Left renal pelvis (tissue), 4 donors: ENCODE measurements at places on chromosomes 1 and 21. TPM values are rescaled to one million over a fixed set of nuclear protein-coding genes. Genes with fewer than 3 reads are reported as not detected.

DNA sequence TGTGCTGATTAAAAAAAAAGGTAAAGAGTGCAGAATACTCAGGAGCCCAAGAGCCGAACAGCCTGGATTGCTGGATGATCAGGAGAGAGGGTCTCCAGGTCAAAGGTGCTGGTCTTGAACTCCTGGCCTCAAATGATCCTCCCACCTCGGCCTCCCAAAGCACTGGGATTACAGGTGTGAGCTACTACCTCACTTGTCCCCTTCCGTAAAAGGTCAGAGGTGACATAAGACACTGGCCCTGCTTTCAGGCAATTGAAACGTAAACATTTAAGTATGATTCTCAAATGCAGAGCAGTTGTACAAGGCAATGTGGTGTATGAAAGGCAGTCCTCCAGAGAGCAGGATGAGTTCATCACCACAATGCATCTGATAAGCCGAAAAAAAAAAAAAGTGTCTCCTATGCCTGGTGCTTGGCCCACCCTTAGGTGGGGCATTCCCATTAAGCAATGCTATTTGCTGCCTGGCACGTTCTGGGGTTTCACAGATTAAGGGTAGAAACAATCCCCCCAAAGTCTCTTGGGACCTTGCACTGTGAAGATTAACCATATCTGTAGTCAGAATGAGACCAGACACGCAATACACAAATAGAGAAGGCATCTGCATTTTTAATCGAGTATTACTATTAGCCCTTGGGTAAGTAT lies 47.7 kb downstream of the PARP1 start:
- no peak for DNase-seq

DNA sequence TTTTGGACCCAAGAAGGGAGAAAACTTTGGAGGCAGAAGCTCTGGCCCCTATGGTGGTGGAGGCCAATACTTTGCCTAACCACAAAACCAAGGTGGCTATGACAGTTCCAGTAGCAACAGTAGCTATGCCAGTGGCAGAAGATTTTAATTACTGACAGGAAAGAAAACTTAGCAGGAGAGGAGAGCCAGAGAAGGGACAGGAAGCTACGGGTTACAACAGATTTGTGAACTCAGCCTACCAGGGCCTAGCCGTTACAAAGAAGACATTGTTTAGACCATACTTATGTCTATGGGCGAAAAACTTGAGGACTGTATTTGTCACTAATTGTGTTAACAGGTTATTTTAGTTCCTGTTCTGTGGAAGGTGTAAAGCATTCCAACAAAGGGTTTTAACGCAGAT lies 10.4 kb upstream of the ACOT11 start:
- DNase-seq: no peak

Gene SLC25A44
- polyA plus RNA-seq: 16.6 TPM

DNA sequence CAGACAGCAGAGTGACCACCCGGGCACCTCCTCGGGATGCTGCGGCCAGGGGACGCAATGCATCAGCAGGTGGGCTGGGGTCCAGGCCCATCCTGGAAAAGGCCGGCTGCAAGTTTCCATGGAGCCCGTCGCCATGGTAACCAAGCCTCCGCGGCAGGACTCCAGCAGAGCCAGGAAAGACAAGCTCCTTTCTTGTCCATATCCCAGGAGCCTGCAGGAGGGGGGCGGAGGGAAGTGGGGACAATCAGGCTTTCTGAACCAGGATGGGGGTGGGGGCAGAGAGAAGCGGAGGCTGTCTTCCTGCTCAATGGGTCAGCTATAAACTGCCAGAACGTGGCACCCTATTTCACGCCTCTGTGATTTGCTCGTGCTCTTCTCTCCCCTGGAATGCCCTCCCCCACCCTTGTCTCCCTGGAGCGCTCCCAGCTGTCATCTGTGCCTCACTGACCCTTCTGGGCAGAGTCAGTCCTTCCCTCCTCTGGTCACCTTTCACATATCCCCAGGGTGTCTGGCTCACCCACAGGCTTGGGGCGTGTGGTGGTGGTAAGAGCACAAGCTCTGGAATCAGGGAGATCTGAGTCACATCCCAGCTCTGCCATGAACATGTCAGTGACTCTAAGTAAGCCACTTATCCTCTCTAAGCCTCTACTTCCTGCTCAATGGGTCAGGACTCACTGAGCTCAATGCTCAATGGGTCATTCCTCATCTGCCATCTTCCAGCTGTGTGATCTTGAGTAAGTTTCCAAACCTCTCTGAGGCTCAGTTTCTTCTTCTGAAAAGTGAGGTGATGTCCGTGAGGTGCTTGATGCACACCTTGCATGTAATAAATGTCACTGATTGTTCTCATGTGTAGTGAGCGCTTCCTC lies 58.9 kb upstream of the LAPTM5 start:
- peak; percentile 68 for DNase-seq

Gene PRR9
- not detected for polyA plus RNA-seq

Gene TMEM52
- 1.2 TPM for polyA plus RNA-seq

Gene RHBDL2
- polyA plus RNA-seq: 1.7 TPM

DNA sequence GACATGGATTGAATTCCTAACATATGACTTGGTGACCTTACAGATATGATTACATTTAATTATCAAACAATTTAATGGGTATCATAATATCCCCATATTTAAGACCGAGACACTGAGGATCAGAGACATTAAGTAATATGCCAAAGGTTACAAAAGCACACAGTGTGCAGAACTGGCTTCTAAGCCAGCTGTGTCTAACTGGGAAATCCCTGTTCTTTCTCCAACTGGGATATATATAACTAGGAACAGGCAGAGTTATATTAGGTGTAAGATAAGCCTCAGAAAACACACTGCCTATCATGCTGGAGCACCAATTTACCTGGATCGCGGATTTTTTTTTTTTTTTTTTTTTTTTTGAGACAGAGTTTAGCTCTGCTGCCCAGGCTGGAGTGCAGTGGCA lies 88.3 kb upstream of the ADGRL2 start:
- no peak for DNase-seq

- DNase-seq: no peak
Measured at GRCh38 chr1:28642056-28642846, 616 bp downstream of the TAF12 start.

DNA sequence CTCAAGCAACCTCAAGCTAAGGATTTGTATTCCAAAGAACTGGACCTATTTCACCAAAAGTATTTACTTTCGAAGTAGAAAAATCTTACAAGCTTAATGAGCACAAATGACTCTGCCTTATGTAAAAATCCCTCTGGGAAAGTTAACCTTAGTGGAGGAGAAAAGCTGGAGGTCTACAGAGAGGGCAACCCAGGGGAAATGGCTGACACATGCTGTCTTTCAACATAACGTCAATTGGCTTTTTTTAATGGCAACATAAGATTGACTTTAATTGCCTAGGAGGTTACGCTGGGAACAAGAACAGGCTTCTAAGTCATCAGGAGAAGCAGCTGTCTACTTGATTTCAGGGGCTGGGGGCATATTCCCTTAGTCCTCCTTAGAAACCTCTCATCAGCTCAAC lies 52.3 kb downstream of the UTP25 start:
- DNase-seq: no peak

GRCh38 chr1:205676002-205676401 lies 4.3 kb downstream of the SLC45A3 start:
- no peak for DNase-seq

GRCh38 chr1:228830954-228831481 lies 95.7 kb downstream of the RHOU start:
- DNase-seq: no peak

DNA sequence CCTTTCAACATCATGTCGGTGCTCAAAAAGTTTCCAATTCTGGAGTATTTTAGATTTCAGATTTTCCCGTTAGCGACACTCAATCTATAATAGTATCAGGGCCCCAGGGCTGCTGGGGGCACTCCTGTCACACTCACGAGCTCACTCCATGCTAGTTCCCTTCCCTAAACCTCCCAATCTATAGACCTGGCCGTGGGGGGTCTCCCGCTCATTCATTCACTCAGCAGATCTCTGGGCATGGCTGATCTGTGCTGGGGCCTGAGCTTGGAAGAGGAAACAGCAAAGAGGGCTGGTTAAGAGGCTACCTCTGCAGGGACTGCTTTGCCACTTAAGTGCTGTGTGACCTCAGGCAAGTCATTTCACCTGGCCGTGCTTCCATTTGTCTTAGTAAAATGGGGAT lies 46.8 kb upstream of the LAPTM5 start:
- DNase-seq: no peak

DNA sequence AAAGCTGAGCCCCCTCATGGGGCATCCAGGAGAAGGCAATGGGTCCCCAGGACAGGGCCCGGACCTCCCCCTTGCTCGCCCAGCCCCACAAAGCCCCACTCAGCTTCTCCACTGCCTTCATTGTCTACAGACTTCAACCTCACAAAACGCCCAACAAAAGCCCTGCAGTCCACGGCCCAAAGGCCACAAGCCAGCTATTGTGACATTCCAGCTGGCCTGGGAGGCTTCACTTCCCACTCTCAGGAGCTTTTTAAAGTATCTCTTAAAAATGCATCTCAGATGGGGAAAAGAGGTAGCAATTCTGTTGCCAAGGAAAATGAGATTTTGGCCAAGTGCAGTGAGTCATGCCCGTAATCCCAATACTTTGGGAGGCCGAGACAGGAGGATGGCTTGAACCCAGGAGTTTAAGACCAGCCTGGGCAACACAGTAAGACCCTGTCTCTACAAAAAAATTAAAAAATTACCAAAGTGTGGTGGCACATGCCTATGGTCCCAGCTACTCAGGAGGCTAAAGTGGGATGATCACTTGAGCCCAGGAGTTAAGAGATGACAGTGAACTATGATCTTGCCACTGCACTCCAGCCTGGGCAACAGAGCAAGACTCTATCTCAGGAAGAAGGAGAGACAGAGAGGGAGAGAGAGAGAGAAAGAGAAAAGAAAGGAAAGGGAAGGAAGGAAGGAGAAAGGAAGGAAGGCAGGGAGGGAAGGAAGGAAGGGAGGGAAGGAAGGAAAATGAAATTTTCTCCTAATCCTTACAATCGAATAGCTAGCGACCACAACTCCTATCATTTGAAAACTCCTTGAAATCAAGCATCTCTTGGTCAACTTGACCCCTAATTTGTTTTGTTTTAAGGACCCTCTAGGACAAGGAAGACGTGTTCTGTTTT lies 31.4 kb upstream of the TARDBP start:
- DNase-seq: no peak

Gene COPA
- polyA plus RNA-seq: 143 TPM

- no peak for DNase-seq
Measured at GRCh38 chr1:240402326-240402725, 209.6 kb downstream of the GREM2 start.

DNA sequence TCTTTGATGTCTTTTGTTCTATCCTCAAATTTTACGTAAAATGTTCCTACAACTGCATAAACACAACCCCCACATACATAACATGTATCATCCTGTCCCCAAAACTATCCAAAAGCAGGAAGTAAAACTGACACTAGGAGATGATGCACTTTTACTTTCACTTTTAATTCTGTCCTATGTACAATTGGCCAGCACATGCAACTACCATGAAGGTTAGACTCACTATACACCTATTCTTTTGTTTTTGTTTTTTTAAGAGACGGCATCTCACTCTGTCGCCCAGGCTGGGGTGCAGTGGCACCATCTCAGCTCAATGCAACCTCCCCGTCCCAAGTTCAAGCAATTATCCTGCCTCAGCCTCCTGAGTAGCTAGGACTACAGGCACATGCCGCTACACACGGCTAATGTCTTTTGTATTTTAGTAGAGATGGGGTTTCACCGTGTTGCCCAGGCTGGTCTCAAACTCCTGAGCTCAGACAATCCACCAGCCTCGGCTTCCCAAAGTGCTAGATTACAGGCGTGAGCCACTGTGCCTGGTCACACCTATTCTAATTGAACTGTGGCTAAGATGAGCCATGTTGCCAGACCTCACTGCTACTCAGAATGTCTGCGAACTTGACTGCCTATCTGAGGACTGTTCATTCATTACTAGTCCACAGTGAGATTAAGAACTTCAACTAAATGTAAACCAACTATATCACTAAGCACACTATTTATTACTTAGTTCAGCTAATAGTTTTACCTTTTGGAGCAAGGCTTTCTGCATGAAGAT lies 48.0 kb downstream of the TOR3A start:
- DNase-seq: no peak

Gene TRIM58
- polyA plus RNA-seq: 1.5 TPM

DNA sequence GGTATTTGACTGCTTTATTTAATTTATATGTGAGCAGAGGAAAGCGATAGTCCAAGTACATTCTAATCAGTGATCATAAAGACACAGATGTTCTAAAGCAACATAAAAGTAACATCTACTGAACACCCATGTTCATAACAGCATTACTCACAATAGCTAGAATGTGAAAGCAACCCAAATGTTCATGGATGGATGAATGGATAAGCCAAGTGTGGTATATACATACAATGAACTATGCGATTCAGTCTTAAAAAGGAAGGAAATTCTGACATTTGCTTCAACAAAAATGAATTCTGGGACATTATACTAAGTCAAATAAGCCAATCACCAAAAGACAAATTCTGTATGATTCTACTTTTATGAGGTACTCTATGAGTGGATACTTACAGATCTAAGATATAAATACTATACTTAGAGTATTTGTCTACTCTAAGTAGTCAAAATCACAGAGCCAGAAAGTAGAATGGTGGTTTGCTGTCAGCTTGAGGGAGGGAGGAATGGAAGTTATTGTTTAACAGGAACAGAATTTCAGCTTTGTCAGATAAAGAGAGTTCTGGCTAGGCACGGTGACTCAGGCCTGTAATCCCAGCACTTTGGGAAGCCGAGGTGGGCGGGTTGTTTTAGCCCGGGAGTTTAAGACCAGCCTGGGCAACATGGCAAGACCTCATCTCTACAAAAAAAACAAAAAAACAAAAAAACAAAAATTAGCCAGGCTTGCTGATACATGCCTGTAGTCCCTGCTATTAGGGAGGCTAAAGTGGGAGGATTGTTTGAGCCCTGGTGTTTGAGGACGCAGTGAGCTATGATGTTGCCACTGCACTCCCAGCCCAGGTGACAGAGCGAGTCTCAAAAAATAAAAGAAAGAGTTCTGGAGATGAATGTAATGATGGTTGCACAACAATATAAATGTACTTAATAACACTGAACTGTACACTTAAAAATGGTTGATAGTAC lies 79.7 kb upstream of the ARHGAP29 start:
- DNase-seq: no peak

GRCh38 chr1:233394860-233395717 lies 67.6 kb downstream of the MAP3K21 start:
- DNase-seq: peak; percentile 59

DNA sequence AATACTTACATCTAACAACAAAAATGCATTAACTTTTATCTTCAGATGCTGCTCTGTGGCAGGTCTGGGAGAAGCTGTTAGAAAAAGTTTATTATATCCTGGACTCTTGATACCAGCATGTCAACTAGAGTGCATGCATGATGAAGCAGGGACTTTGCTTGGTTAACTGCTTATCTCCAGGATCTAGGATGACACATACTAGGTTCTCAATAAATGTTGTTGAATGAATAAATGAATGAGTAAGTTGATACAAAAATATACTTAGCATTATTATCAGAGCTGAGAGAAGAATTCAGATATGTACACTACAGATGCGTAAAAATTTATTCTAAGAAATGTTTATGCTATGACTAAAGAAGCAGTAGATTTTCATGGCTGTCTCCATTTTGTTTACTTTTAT lies 304.3 kb downstream of the LTN1 start:
- no peak for DNase-seq

DNA sequence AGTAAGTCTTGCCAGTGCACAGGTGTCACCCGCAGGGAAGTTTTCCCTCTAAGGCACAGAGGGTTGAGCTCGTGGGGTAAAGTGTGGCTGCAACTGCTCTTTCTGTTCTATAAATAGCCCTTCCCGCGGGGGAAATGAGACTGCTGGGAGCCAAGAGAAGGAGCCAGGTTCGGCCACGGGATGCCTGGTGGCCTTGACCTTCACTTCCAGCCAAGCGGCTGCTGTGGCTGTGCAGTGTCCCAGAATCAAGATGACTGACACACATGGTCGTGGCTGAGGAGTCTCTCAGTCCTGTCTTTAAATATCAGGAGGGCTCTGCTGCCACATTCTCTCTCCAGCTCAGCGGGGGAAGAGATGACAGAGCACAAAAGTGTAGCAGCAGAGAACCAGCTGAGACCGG lies 154.1 kb upstream of the VAMP3 start:
- DNase-seq: no peak
